ENCODE measurements at places on chromosomes 2 and 18. TPM values are rescaled to one million over a fixed set of nuclear protein-coding genes. Genes with fewer than 3 reads are reported as not detected.
A peak's percentile ranks its signal among the peaks of the same experiment; 100 is the strongest.

- no peak overlapping the region for H3K27ac ChIP-seq
- no peaks in the 10 kb centered on the region for H3K27me3 ChIP-seq
- peaks cover 6% of the 10 kb centered on the region for H3K36me3 ChIP-seq
- no peak for DNase-seq
- H3K4me3 ChIP-seq, result no peak overlapping the region
Measured at GRCh38 chr2:96553176-96553956, 16.8 kb downstream of the ARID5A start.

DNA sequence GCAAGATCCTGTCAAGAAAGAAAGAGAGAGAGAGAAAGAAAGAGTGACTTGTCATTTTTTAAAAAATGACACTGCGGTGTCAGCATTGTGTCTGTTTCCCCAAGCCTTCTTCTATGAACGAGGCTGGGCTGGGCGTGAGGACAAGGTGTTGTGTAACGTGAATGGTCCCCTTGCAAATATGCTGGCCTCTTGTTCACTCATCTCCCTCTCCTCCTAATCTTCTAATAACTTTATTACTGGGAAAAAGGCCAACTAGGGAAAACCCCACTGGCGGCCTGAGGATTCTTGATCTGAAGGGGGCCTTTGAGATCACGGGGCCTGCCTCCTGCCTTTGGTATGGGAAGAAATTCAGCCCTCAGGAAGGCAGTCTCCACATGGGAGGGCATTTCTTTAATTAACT, 163.1 kb downstream of the MIB1 start:
- no peak for DNase-seq
- H3K27ac ChIP-seq, result no peak overlapping the region
- no peaks in the 10 kb centered on the region for H3K36me3 ChIP-seq
- H3K4me3 ChIP-seq, result no peak overlapping the region
- H3K27me3 ChIP-seq, result no peaks in the 10 kb centered on the region

SCYGR4 gene
- not detected for total RNA-seq

SGPP2 gene
- not detected for total RNA-seq

NCOA1 gene
- total RNA-seq, result 113 TPM

ANTXR1 gene
- 67.4 TPM for total RNA-seq

SNX17 gene
- total RNA-seq, result 120 TPM

GRCh38 chr2:29241341-29241740, 126.1 kb downstream of the CLIP4 start:
- no peak overlapping the region for H3K27ac ChIP-seq
- no peaks in the 10 kb centered on the region for H3K4me1 ChIP-seq
- H3K27me3 ChIP-seq, result no peaks in the 10 kb centered on the region
- H3K4me3 ChIP-seq, result no peak overlapping the region

PDCD1 gene
- 0.08 TPM for total RNA-seq

COLEC12 gene
- total RNA-seq, result not detected

DNA sequence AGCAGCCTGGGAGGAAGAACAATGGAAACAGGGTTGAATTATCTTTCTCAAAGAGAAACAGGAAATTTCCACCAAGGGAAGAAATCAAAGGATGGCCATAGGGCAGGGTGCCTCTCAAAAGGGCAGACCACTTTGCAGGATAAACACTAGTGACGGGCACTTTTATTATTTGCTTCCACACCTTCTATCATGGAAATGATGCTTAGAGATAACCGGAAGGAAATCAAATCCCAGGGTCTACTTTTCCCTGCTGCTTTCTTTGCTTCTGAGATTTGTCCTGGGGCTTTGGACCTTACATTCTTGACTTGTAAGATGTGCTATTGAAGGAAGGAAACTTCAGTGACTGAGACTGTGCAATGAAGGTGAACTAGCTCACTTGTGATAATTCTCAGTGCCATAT, 1.1 kb upstream of the SCN9A start:
- no peaks in the 10 kb centered on the region for H3K36me3 ChIP-seq
- H3K4me1 ChIP-seq, result peaks cover 15% of the 10 kb centered on the region
- peak overlapping the region; percentile 50 for H3K27ac ChIP-seq
- no peaks in the 10 kb centered on the region for H3K27me3 ChIP-seq
- no peak for DNase-seq

GRCh38 chr18:31646332-31647126, 37.9 kb downstream of the B4GALT6 start:
- no peak overlapping the region for H3K4me3 ChIP-seq
- H3K36me3 ChIP-seq, result no peaks in the 10 kb centered on the region
- no peak for DNase-seq
- no peaks in the 10 kb centered on the region for H3K4me1 ChIP-seq
- no peaks in the 10 kb centered on the region for H3K27me3 ChIP-seq

GRCh38 chr18:36298126-36298741, 721 bp downstream of the FHOD3 start:
- peak overlapping the region; percentile 57 for H3K4me3 ChIP-seq
- no peaks in the 10 kb centered on the region for H3K27me3 ChIP-seq
- no peaks in the 10 kb centered on the region for H3K4me1 ChIP-seq
- H3K36me3 ChIP-seq, result no peaks in the 10 kb centered on the region
- no peak for DNase-seq

DNA sequence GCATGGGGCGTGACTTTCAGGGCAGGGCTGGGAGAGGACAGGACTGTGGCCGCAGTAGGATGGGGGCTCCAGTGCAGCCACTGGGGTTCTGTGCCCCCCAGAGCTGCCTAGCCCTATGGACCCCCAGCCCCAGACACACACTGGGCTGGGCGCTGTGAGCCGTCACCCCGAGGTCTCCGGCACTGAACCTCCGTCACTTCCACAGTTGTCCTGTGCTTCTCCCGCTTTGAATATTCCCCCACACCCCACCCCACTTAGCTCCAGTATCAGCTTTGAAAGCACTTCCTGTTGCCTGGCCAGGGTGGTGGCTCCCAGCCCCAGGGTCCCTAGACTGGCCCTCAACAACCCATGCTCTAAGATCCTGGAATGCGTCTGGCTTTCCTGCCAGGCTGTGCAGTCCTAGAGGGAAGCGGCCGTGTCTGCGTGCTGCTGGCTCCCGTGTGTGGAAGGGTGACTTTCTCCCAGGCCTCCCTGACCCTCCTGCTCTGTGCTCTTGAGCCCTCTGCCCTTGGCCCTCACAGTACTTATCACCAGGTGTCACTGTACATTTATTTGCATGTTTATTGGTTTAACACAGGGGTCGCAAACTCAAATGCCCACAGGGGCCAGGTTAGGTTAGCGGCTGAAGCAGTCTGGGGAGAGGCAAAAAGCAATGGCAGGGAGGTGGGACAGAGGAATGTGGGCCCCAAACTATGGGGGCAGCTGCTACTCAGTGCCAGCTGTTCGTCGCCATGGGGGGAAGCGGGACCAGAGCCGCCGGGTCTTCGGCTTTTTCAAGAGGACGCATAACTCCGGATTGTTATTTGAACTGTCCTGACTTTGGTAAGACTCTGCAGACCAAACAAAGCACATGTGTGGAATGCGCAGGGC, 9.9 kb downstream of the OBSL1 start:
- no peaks in the 10 kb centered on the region for H3K36me3 ChIP-seq
- 0 out of 2 replicates have a peak overlapping the region, but pooled peaks have one; percentile 1 for H3K4me3 ChIP-seq
- H3K4me1 ChIP-seq, result peaks cover 38% of the 10 kb centered on the region
- H3K27me3 ChIP-seq, result no peaks in the 10 kb centered on the region

CCDC148 gene
- total RNA-seq, result 0.49 TPM

MRO gene
- total RNA-seq, result 0.03 TPM

IRS1 gene
- total RNA-seq, result 20.9 TPM

SALL3 gene
- total RNA-seq, result not detected

DNA sequence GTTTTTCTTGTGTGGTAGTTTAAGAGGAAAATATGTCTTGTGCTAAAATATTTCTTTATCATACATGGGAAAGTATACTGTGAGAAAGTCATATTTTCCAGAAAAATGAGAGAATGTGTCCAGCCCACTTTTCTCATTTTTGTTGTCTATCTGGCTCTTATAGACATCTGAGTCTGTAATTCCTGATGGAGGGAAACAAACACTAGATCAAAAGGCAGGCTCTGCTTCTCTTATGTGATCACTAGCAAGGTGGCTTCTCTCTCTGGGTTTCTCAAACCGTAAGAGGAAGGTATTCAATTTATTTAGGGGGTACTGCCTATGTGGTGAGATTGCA, 40.0 kb upstream of the PEX13 start:
- H3K36me3 ChIP-seq, result no peaks in the 10 kb centered on the region
- no peaks in the 10 kb centered on the region for H3K27me3 ChIP-seq
- H3K4me1 ChIP-seq, result no peaks in the 10 kb centered on the region
- H3K4me3 ChIP-seq, result no peak overlapping the region
- H3K27ac ChIP-seq, result no peak overlapping the region
- DNase-seq, result no peak

GRCh38 chr2:160621748-160622147, 128.1 kb upstream of the RBMS1 start:
- DNase-seq, result no peak
- no peaks in the 10 kb centered on the region for H3K36me3 ChIP-seq
- no peak overlapping the region for H3K4me3 ChIP-seq
- no peak overlapping the region for H3K27ac ChIP-seq
- H3K4me1 ChIP-seq, result no peaks in the 10 kb centered on the region

- no peaks in the 10 kb centered on the region for H3K36me3 ChIP-seq
- no peaks in the 10 kb centered on the region for H3K27me3 ChIP-seq
- peaks cover 25% of the 10 kb centered on the region for H3K4me1 ChIP-seq
- peak; percentile 88 for DNase-seq
- no peak within 1 kb of the TSS for H3K27ac ChIP-seq
- peak within 1 kb of the TSS; percentile 18 for H3K4me3 ChIP-seq
Measured at GRCh38 chr2:218607436-218608115, at the start of gene PLCD4. TSS of gene PLCD4 (plus strand) at chr2:218607899. CDS start at chr2:218615740, 7,841 bp downstream.

GRCh38 chr2:219784178-219784577, 156.7 kb downstream of the SLC4A3 start:
- no peak for DNase-seq
- no peak overlapping the region for H3K27ac ChIP-seq
- H3K27me3 ChIP-seq, result 0 out of 2 replicates have a peak, but pooled peaks cover 3% of the 10 kb centered on the region

DNA sequence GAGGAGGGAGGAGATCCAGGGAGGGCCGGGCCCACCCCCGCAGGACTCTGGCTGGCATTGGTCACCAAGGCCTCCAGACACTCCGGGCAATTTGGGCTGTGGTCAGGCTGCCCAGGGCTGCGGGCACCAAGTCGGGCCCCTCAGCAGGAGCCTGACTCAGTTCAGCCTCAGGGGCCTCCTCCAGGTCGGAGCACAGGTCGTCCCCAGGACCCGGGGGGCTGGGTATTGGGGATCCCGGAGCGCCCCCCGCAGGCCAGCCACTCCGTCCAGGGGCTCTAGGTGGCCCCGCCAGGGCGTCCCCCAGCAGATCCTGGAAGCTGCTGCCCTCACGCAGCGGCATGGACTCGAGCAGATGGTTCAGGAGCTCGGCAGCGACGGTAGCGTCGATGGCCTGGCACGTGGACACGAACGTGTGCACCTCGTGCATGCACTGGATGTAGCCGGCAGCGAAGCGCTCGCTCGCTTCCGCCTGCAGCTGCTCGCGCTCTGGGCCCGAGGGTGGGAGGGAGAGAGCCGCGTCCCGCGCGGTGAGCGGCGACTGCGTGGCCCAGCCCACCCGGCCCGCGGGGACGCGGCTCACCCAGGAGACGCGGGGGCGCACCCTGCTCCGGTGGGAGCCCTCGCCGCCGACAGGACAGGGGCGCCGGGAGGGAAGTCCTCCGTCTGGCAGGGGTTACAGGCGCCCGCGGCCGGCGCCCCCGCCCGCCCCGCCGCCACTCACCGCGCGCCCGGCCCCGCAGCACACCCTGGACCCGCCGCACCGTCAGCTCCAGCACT, 884 bp downstream of the HES6 start:
- no peaks in the 10 kb centered on the region for H3K36me3 ChIP-seq
- no peaks in the 10 kb centered on the region for H3K27me3 ChIP-seq
- no peak overlapping the region for H3K27ac ChIP-seq
- peak overlapping the region; percentile 81 for H3K4me3 ChIP-seq
- peaks cover 24% of the 10 kb centered on the region for H3K4me1 ChIP-seq

GRCh38 chr2:159153463-159153862, 133.0 kb downstream of the WDSUB1 start:
- H3K36me3 ChIP-seq, result peaks cover 8% of the 10 kb centered on the region
- no peak overlapping the region for H3K27ac ChIP-seq
- no peaks in the 10 kb centered on the region for H3K27me3 ChIP-seq
- no peak overlapping the region for H3K4me3 ChIP-seq
- no peak for DNase-seq

GRCh38 chr18:10405014-10405493, 49.4 kb upstream of the APCDD1 start:
- H3K36me3 ChIP-seq, result no peaks in the 10 kb centered on the region
- no peak for DNase-seq
- no peaks in the 10 kb centered on the region for H3K27me3 ChIP-seq
- no peaks in the 10 kb centered on the region for H3K4me1 ChIP-seq
- H3K4me3 ChIP-seq, result no peak overlapping the region

DNA sequence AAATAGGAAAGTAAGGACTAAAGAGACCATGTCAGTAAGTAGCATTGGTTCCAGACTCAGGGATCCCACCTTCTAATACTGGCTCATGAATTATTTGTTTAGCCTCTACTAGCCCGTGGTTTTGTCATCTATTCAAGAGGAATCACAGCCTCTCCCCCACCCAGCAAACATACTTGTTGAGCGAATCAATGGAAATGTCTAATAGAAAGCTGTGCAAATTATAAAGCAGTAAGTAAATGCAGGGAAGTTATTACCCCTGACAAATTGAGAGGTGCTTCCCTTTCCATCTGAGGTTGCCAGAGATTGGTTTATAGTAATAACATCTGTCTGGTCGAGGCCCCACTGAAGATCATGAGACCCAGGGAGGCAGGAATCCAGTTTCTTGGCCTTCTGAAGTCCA, 219.3 kb upstream of the OSR1 start:
- no peak for DNase-seq
- H3K4me3 ChIP-seq, result no peak overlapping the region
- H3K4me1 ChIP-seq, result no peaks in the 10 kb centered on the region
- peaks cover 3% of the 10 kb centered on the region for H3K27me3 ChIP-seq
- H3K36me3 ChIP-seq, result no peaks in the 10 kb centered on the region

- DNase-seq, result no peak
- no peak overlapping the region for H3K27ac ChIP-seq
- peaks cover 2% of the 10 kb centered on the region for H3K4me1 ChIP-seq
- no peaks in the 10 kb centered on the region for H3K36me3 ChIP-seq
- H3K27me3 ChIP-seq, result no peaks in the 10 kb centered on the region
- H3K4me3 ChIP-seq, result no peak overlapping the region
Measured at GRCh38 chr2:197847651-197848401, 43.4 kb downstream of the PLCL1 start.

- H3K36me3 ChIP-seq, result no peaks in the 10 kb centered on the region
- no peak overlapping the region for H3K27ac ChIP-seq
- H3K4me1 ChIP-seq, result no peaks in the 10 kb centered on the region
- DNase-seq, result no peak
- H3K27me3 ChIP-seq, result no peaks in the 10 kb centered on the region
- H3K4me3 ChIP-seq, result no peak overlapping the region
Measured at GRCh38 chr18:5542515-5543035, 1.2 kb downstream of the EPB41L3 start.

DNA sequence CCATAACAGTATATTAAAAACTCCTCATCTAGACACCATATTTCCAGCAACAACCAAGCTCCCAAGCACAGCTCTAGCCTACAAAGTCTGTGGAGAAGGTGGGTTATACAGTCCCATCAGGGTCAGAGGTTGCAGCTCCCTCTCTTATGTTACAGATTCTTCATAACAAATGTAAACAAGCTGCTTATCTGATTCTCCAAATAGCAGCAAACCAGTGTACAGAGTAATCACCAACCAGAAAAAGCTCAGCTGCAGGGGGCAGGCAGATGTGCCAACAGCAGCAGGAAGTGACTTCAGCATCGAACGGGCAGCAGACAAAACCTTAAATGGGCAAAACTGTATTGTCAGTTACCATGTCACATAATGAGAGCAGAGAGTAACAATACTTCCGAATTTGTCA, 52.9 kb upstream of the NABP1 start:
- H3K4me1 ChIP-seq, result peaks cover 10% of the 10 kb centered on the region
- H3K27me3 ChIP-seq, result no peaks in the 10 kb centered on the region
- H3K4me3 ChIP-seq, result no peak overlapping the region
- peak; percentile 36 for DNase-seq
